ENCODE measurements at places on chromosomes 2 and 18.
A peak's percentile ranks its signal among the peaks of the same experiment; 100 is the strongest.

GRCh38 chr18:13399511-13399910, 181.0 kb downstream of the LDLRAD4 start:
- no peak for DNase-seq

DNA sequence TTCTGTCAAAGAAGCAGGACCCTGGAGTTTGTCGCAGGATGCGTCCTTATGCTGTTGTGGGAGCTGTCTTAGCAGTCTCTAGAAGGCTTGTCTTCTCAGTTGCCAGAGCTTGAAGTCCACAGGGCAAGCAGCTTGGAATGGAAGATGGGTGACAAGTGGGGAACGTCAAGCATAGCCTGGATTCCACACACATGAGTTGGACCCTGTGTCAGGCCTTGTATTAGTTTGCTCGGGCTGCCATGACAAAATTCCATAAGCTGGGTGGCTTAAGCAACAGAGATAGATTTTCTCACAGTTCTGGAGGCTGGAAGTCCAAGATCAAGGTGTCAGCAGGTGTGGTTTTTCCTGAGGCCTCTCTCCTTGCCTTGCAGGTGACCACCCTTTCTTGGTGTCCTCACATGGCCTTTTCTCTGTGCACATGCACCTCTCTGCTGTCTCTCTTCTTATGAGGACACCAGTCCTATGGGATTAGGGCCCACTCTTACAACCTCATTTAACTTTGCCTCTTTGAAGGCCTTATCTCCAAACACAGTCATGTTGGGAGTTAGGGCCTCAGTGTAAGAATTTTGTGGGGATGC, 51.3 kb downstream of the THNSL2 start:
- no peak for DNase-seq

DNA sequence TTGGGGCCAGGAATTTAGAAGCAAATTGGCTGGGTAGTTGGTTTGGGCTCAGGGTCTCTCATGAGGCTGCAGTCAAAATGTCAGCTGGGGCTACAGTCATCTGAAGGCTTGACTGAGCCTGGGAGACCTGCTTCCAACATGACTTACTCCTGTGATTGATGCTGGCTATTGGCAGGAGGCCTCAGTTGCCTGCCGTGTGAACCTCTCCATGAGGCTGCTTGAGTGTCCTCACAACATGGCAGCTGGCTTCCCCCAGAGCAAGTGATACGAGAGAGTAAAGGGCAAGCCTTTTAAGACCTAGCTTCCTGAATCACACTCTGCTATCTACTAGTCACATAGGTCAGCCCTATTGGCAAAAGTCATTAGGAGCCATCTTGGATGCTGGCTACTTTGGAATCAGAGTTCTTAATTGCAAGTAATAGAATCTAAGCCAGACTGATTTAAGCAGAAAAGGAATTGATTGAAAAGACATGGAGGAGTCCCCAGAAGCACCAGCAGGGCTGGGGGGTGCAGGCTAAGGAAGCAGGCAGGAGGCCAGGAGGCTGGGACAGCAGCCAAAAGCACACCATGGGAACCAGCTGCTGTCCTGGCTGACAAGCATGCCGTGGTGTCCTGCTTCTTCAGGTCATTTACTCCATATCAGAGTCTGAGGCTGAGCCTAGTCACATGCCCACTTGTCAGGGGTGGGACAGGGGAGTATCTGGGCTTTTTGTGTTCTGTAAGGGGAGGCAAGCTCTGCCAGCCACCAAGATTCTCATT, 7.8 kb upstream of the GIGYF2 start:
- no peak for DNase-seq

DNA sequence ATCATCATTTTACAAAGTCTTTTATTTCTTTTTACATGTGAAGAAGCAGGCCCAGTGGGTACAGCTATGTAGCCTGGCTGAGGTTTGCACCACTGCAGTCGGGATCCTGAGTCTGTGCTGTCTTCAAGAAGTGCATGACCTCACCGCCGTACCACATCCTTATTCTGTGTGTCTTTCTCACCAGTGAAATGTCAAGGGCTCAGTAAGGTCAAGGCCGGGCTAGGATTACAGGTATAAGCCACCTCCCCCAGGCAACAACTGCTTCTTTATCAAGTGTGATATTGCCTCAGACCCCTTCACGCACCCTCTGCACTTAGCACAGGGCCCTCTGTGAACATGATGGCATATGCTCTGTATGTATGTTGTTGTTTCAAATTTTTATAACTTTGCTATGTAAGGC, 76.7 kb downstream of the PIEZO2 start:
- no peak for DNase-seq

DNA sequence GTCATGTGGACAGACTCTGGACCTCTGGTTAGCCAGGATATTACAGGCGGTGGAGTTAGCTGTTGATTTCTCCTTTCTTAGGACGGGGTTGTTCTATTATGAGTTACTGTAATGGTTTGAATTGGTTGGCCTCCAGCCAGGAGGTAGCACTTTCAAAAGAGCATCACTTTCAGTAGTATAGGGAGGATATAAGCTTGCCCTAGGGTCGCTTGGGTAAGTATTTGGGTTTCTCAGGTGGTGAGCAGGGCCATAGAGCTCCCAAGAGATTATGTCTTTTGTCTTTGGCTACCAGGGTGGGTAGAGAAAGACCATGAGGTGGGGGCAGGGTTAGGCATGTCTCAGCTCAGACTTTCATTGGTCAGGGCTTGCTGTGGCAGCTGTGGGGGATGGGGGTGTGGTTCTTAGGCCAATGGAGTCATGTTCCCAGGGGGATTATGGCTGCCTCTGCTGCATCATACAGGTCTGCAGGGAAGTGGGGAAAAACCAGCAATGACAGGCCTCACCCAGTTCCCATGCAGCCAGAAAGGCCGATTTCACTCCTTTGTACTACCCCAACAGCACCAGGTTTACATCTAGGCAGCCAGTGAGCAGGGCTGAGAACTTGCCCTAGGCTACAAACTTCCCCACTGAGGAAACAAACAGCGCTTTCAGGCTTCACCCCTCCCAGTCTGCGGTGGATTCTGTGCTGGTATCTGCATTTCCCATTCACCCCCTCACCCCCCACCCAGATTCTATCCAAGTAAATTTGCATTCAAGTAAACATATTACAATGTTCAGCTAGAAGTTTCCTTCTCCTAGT, 89.4 kb upstream of the SLC38A11 start:
- no peak for DNase-seq

GRCh38 chr2:69549421-69549820, 94.1 kb downstream of the AAK1 start:
- DNase-seq: no peak

GRCh38 chr2:79375817-79376216, 137.0 kb upstream of the CTNNA2 start:
- DNase-seq: no peak

- DNase-seq: no peak
Measured at GRCh38 chr2:222649801-222650200, 6.1 kb downstream of the FARSB start.

DNA sequence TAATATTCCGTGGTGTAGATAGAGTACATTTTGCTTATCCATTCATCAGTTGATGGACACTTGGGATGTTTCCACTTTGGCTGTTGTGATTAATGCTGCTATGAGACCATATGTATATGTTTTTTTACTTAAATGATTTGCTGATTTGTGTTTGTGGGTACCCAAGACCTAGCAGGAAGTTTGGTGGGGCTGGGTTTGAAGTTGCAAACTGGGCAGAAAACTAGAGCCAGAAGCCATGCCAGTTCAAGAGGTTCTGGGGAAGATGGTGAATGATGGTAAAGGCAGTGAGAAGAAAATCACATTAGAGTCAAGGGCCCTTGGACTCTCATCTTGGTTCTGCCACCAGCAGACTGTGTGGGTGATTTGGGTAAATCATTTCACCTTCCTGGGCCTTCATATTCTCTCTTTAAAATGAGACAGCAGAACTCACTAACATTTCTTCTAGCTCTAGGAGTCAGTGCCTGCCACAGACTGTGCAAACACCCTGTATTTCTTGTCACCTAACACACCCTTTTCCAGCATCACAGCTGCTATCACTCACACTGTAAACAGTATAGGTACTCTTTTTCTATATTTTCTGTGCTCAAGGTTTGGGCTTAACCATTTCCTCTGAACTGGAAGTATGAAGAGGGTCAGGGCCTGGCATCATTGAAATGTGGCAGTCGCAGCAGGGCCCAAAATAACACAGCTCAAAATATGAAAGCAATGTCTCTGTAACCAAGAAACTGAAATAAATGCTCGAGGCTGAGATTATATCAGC, 8.4 kb upstream of the CTLA4 start:
- DNase-seq: no peak

DNA sequence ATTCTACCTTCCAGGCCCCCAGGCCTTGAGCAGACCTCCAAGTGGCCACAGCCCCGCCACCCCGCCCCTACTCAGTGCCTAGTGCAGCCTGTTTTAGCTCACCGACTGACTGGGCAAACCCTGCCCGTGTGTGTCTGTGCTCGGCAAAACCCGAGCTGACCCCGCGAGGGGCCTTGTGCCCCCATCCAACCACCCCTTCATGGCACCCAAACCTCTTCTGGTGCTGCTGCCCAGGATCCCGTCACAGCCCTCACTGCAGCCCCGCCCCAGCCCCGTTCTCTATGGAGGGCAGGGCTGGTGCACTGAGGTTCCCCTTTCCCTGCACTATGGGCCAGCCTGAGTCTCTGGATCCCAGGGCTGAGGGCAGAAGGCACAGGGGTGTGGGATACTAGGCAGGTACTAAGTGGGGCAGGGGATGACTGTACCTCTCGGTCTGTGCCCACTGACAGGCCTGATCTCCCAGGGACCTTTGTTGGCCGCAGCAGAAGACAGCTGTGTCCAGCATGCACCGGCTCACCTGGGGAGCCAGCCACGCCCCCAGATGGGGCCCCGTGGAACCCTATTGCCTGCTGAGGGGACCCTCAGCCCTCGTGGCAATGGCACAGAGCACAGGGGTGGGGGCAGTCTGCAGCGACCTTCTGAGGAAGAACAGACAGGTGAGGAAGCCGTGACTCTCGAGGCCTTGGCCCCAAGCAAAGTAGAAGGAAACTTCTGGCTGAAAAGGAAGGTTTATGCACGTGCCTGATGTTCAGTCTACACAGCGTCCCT, 69.9 kb upstream of the OTOS start:
- DNase-seq: no peak

DNA sequence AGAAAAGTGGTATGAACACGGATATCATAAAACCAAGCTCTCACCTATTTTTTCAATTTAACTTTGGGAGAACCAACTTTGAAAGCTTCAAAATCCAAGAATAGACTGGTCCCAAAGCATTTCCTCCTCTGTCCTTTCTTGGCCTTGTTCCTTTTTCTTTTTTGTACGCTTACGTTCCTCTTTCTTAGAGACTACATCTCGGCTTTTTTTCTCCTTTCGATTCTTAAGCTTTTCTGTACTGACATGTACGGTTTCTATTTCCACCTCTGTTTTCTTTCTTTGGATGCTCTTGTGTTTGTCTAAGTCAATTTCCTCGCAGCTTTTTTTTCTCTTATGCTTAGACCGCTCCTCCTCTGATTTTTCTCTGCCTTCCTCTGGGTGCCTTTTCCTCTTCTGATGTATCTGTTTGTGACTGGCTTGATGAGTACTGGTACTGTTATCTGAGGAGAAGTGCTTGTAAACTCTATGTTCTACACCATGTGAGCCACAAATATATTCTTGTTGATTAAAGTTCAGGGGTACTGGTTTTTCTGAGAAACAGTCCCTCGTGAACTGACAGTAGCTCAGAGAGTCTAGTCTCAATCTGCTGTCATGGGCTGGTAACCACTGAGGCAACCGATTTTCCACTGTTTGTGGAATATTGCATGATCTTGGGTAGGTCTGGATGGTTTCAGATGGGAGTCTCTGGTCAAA, 11.5 kb upstream of the RNU2-63P start:
- DNase-seq: no peak

DNA sequence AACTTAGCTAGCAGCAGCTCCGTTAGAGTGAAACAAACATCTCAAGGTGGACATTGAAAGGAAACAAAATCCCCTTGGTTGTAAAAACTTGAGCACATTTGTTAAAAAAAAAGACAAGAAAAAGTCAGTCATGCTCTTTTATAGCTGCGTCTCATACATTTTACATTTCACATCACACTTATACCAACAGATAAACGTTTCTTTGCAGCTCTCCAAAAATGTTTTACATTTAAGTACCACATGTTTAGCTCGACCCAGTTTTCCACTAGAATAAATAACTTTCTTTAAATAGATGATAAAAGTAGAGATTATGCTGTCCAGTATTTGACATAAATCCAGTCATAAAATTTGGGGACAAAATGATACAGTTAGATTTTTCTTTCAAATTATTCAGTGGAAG, 297.0 kb upstream of the ST6GAL2 start:
- DNase-seq: no peak

DNA sequence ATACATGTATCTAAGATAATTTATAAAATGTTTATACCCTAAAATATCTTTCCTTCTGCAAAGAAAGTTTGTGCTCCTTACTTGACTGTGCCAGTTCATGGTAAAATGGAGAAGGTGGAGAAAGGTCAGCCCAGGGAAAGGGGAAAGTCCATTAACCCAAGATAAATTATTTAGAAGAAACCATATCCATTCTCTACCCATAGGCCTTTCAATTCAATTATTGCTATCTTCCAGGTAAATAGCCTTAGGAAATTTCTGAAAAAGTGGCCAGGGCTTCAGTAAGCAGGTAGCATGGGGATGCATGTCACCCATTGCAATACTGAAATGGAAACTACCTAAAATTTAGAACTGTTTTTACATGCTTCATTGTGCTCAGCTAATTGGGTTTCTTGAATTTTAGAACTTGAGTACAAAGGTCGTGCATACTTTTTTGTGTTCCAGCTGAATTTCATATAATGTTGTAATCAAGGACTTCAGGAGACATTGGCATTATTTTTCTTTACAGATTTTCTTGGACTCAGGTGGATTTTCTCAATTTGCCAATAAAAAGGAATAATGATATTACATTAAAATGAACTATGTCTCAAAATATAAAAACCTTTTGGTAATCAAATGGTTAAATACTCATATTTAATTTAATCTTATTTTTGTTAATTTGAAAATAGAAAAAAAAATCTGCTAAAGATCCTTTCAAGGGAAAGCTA, 124.9 kb downstream of the CSRNP3 start:
- DNase-seq: no peak

GRCh38 chr2:56025469-56026193, 102.0 kb upstream of the EFEMP1 start:
- no peak for DNase-seq

- no peak for DNase-seq
Measured at GRCh38 chr2:105224444-105224843, 17.1 kb upstream of the GPR45 start.

- DNase-seq: peak; percentile 34
Measured at GRCh38 chr2:46657042-46657504, 177.7 kb downstream of the TMEM247 start.

- no peak for DNase-seq
Measured at GRCh38 chr2:239873656-239874635, 151.2 kb downstream of the NDUFA10 start.

DNA sequence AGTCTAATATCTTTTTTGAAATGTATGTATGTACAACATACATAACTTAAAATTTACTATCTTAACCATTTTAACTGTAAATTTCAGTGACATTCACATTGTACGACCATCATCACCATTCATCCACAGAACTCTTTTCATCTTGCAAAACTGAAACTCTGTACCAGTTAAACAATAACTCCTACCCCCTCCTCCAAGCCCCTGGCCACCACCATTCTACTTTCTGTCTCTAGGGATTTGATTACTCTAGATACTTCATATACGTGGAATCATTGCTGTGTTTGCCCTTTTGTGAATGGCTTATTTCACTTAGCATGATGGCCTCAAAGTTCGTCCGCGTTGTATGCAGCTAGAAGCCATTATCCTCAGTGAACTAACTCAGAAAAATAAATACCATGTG, 217.0 kb downstream of the METTL4 start:
- no peak for DNase-seq

GRCh38 chr18:32775628-32776027, 2.8 kb upstream of the KLHL14 start:
- DNase-seq: no peak

GRCh38 chr2:102251042-102251848, 60.1 kb upstream of the IL1RL1 start:
- peak; percentile 34 for DNase-seq

Measured in NCI-H460 (cell line).